Epithelial cell of umbilical artery (primary cell): ENCODE measurements at places on chromosomes 11 and 22. TPM values are rescaled to one million over a fixed set of nuclear protein-coding genes. Genes with fewer than 3 reads are reported as not detected.

The RTN4R gene
- total RNA-seq: 0.61 and 0.65 TPM in 2 replicates

The FOLR3 gene
- total RNA-seq: not detected in 2 replicates

The CAVIN3 gene
- 135 and 389 TPM in 2 replicates for total RNA-seq

The COX8A gene
- 209 and 390 TPM in 2 replicates for total RNA-seq

The CNGA4 gene
- under 0.01 TPM in 1 of 2 replicates, not detected in the other for total RNA-seq

The DEFB108B gene
- total RNA-seq: not detected in 2 replicates

The RFPL2 gene
- 0.32 TPM in 1 of 2 replicates, not detected in the other for total RNA-seq

The ARHGAP20 gene
- 0.97 and 2.4 TPM in 2 replicates for total RNA-seq

The MUC6 gene
- total RNA-seq: not detected in 2 replicates

The MS4A6A gene
- total RNA-seq: 5.8 and 21.8 TPM in 2 replicates

The OVCH2 gene
- total RNA-seq: not detected in 2 replicates

The RIMBP3C gene
- total RNA-seq: under 0.01 TPM in 2 replicates

The ASPHD2 gene
- 9.3 and 9.4 TPM in 2 replicates for total RNA-seq

The MS4A7 gene
- not detected in 2 replicates for total RNA-seq

The FAM111B gene
- 15.6 and 26.0 TPM in 2 replicates for total RNA-seq

The TSGA10IP gene
- not detected in 2 replicates for total RNA-seq

The SYT7 gene
- total RNA-seq: under 0.01 and 0.30 TPM in 2 replicates

The BRSK2 gene
- total RNA-seq: 0.15 and 0.32 TPM in 2 replicates

The SOX10 gene
- not detected in 2 replicates for total RNA-seq

The BTBD18 gene
- total RNA-seq: not detected in 2 replicates

The KCNA4 gene
- total RNA-seq: not detected in 2 replicates

The F2 gene
- not detected in 2 replicates for total RNA-seq

The NUCB2 gene
- total RNA-seq: 98.4 and 115 TPM in 2 replicates

The MFRP gene
- under 0.01 and 0.15 TPM in 2 replicates for total RNA-seq

The NLRP6 gene
- total RNA-seq: not detected in 2 replicates

The CCDC116 gene
- 0.15 TPM in 1 of 2 replicates, not detected in the other for total RNA-seq
